Uterine smooth muscle cell (primary cell): ENCODE measurements at places on chromosomes 13 and 19. TPM values are rescaled to one million over a fixed set of nuclear protein-coding genes. Genes with fewer than 3 reads are reported as not detected.

KLF2 gene
- 1.00 and 2.0 TPM in 2 replicates for total RNA-seq

JAK3 gene
- 0.55 and 1.5 TPM in 2 replicates for total RNA-seq

GTF2F1 gene
- 56.7 and 57.9 TPM in 2 replicates for total RNA-seq

LMTK3 gene
- under 0.01 and 0.37 TPM in 2 replicates for total RNA-seq

ICAM5 gene
- 1.8 and 4.6 TPM in 2 replicates for total RNA-seq

SLC10A2 gene
- not detected in 2 replicates for total RNA-seq

ZNF823 gene
- total RNA-seq: 5.5 and 7.9 TPM in 2 replicates

ZNF260 gene
- total RNA-seq: 9.2 and 21.6 TPM in 2 replicates

LILRA1 gene
- not detected in 2 replicates for total RNA-seq

LILRB1 gene
- total RNA-seq: not detected in 2 replicates

MEDAG gene
- 1.1 and 3.5 TPM in 2 replicates for total RNA-seq

F7 gene
- not detected in 2 replicates for total RNA-seq

ZNF506 gene
- total RNA-seq: 7.1 and 12.7 TPM in 2 replicates

DACT3 gene
- 6.2 and 8.0 TPM in 2 replicates for total RNA-seq

FGF14 gene
- total RNA-seq: 0.33 and 0.62 TPM in 2 replicates

CACNG7 gene
- 0.12 TPM in 1 of 2 replicates, not detected in the other for total RNA-seq

RAB20 gene
- total RNA-seq: 2.4 and 3.2 TPM in 2 replicates

CLEC17A gene
- 0.12 TPM in 1 of 2 replicates, not detected in the other for total RNA-seq

DUS3L gene
- total RNA-seq: 33.4 and 47.6 TPM in 2 replicates

RNF17 gene
- total RNA-seq: 0.12 TPM in 1 of 2 replicates, not detected in the other

SAMD4B gene
- total RNA-seq: 59.9 and 60.4 TPM in 2 replicates

MYDGF gene
- 235 and 323 TPM in 2 replicates for total RNA-seq

ZSCAN1 gene
- total RNA-seq: not detected in 2 replicates

ZNF763 gene
- 0.55 and 1.1 TPM in 2 replicates for total RNA-seq

WDR88 gene
- not detected in 2 replicates for total RNA-seq

CGB2 gene
- total RNA-seq: not detected in 2 replicates

LRRC8E gene
- 9.2 and 10.7 TPM in 2 replicates for total RNA-seq

C1QTNF9 gene
- under 0.01 TPM in 1 of 2 replicates, not detected in the other for total RNA-seq

ZNF180 gene
- 7.6 and 12.7 TPM in 2 replicates for total RNA-seq

TBC1D4 gene
- 9.3 and 14.1 TPM in 2 replicates for total RNA-seq

ZNF625 gene
- 11.2 and 14.5 TPM in 2 replicates for total RNA-seq

FAM124A gene
- 1.5 and 2.2 TPM in 2 replicates for total RNA-seq

MAN2B1 gene
- total RNA-seq: 21.6 and 32.9 TPM in 2 replicates

FOSB gene
- 0.44 and 0.62 TPM in 2 replicates for total RNA-seq

HIPK4 gene
- 0.33 TPM in 1 of 2 replicates, not detected in the other for total RNA-seq

SERPINE3 gene
- total RNA-seq: under 0.01 TPM in 2 replicates

FAM216B gene
- total RNA-seq: not detected in 2 replicates

SIGLEC7 gene
- not detected in 2 replicates for total RNA-seq
